Renal cortical epithelial cell (primary cell): ENCODE measurements at places on chromosomes 16 and 17.

DNA sequence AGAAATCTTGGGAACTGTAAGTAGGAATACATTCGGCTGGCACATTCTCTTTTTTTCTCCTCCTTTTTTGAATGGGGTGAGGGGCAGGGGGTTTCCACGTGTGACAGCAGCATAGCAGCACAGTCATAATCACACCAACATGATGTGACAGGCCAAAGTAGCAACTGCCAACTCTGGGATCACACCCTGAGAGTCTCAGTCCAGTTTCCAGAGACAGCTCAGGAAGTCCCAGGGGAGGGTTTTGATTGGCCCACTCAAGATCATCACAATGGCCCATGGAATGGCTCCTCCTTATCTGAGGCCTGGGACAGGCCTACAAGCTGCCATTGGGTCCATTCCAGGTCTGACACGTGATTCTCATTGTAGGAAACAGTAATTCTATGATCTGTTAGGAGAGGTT lies 207.1 kb upstream of the ASIC2 start:
- no peak for DNase-seq

DNA sequence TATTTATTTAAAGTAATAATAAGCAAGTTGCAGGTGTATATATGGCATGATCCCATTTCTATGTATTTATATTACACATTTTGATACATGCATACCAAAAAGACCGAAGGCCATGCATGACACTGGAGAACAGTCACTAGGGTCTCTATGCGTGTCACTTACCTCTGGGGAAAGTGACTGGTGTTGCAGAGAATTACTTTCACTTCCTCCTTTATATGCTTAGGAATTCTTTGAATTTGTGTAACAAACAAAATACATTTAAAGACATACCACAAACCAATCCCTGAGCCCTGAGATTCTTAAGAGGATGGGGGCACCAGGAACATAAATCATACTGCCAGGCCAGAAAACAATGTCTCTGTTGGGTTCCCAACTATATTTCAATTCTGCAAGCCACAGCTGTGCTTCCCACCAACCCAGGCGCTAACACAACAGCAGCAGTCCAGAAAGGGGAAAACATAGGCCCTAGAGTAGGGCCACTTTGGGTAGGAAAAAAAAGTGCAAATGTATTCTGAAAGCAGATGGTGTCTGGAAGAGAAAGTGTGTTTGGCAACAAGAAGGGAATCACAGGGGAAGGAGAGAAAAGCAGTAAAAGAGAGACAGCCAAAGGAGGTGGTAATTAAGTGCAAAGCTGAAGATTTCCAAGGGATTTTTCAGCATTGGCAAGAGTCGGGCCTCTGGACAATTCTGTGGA lies 24.5 kb upstream of the HYDIN start:
- DNase-seq = no peak

- no peak for DNase-seq
Observed at GRCh38 chr16:56923481-56924091, 8.4 kb upstream of the HERPUD1 start.

DNA sequence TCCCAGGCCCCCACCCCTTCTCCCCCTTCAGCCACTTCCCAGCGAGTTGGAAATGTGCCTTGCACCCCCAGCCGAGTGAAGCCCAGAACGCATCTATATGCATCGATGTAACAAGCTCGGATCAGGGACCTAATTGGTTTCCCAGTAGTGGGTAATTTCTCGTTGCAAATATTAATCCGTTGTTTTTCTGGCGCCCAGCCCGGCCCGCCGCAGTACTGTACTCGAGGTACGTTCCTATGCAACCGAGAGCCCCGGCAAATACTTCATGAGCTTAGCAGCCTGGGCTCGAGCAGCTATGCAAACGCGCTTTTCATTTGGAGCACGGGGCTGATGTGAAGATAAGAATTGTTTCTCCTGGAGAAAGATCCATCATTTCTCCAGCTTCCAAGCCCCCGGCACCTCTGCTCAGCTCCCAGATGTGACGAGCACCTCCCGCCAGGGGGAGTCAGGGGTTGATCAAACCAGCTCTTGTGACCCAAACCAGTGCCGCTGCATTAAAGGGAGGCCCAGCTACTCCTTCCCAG lies 229.8 kb downstream of the KATNIP start:
- no peak for DNase-seq

GRCh38 chr17:39543664-39544063 lies 64.1 kb downstream of the NEUROD2 start:
- DNase-seq = no peak

- peak; percentile 89 for DNase-seq
Observed at GRCh38 chr17:3804503-3804931, 3.5 kb upstream of the ITGAE start.

DNA sequence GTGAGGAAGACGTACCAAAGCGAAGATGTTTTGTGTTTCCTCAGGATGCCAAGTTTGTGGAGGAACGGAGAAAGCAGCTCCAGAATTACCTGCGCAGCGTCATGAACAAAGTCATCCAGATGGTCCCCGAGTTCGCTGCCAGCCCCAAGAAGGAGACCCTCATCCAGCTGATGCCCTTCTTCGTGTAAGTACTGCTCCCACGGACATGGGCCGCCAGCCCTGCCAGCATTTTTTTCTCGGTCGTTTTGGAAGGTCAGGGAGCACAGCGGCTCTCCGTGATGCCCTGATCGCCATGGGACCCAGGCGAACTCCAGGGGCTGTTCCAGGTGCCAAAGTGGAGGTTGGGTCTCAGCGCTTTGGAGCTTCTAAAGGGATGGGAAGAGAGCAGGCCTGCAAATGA lies 279.0 kb downstream of the CPPED1 start:
- no peak for DNase-seq
